ENCODE measurements at places on chromosomes 1 and 21.

DNA sequence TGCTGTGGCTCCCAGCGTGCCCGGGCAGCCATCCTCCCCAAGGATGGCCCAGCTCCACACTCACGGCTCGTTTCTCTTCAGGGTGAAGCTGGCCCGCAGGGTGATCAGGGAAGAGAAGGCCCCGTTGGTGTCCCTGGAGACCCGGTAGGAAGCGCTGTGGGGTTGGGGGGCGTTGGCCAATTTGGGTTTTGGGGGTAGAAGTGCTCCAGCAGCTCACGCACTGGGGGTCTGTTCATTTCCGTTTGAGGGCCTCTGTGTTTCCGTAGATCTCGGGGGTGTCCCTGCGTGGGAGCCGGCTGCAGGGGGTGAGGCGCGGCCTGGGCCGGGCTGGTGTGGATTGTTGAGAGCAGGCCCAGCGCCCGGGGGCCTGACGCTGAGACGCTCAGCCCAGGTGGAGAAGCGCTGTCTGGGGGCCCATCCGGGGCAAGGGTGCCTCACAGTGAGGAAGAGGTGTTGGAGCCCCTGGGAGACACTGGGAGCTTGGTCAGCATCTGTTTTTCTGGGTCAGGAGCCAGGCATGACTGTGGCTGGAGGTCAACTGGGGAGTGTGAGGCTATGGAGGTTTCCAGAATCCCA, 12.6 kb downstream of the COL6A1 start:
- DNase-seq = no peak

- DNase-seq = no peak
These were observed 51.6 kb downstream of the SLC30A10 start for GRCh38 chr1:219876798-219877209.

DNA sequence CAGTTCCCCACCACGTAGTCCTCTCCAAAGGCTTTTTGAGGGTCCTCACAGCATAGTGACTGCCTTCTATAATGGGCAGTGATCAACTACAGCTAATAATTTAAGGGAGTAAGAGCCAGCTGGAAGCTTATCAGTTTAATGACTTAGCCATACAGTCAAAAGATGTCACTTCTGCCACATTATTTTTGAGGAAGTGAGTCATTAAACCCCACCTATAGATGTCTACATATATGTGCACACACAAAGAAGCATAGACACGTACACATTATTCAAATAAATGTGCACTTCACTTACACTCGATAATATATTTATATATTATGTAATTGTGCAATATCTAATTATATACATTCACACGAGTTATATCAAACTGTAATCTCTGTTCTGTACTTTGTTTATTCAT, 1704.7 kb downstream of the KCNT2 start:
- DNase-seq = no peak

DNA sequence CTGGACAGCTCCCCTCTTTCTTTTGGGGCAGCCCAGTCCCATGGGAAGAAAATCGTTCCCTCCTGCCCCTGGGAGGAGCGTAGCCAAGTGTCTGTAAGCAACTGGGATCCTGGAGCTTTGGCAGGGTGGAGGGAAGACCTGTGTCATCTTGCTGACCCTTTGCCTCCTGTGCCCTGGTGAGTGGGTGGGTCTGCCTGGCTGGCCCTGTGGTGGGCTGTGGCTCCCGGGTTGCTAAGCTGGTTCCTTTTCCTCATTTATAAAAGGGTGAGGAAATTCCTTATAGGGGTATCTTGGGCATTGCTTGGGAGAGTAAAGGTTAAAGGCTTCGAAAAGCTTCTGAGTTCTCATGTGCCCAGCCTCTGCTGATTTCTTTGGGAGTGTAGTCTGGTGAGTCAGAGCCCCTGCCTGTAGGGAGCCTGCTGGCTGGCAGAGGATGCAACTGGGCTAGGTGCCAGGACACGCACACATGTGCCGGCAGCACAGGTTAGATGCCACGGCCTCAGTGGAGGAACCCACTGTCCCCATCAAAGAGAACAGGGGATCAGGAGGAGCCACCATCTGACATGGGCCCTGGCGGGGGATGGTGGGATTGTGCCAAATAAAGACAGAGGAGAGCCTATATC, 85.2 kb downstream of the ARHGEF10L start:
- DNase-seq = no peak

DNA sequence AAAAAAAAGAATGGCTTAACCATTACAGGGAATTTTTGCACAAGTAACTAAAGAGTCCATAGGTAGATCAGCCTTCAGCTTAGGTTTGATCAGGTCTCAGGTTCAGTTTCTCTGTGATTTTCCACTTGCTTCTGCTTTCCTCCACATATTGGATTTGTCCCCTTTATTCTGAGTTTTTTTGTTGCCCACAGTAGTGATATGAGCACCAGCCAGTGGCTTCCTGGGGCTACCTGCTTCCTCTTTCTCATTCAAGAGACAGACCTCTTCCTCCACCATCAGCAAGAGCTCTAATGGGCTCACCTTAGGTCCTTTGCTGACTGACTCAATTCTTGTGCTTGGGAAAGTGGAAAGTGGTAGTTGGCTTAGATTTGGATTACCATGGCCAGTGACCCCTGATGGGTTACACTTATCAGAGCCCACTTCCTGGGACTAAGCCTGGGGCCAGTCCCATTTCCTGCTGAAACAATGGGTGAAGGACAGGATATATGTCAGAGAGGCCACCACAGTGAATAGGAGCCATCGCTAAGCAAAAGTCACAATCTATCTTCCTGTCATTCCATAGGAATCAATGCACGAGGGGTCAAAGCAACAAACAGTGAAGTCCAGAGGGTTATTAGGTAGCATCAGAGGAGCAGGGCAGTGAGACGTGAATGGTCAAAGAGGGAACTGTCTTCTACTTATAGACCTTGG, 12.8 kb upstream of the PLA2G2E start:
- DNase-seq = no peak

DNA sequence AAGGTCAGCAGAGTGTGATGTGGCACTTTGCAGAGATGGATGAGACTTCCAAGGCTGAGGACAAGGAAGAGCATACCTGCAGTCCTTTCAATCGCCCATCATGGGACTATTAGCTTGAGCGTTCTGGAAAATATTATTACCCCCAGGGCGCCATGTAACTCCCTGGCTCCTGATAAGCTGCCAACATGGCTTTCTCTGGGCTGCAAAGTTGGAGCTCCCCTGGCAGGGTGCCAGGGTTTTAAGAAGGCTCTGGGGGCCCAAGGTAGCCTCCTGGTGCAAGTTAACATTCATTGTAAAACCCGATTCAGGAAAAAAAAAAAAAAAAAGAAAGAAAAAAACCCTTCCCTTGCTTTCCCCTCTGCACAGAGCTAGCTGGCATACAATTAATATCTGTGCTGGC, 196.7 kb downstream of the PBX1 start:
- no peak for DNase-seq

- DNase-seq = no peak
These were observed 67.6 kb downstream of the USP24 start for GRCh38 chr1:55147524-55147923.

DNA sequence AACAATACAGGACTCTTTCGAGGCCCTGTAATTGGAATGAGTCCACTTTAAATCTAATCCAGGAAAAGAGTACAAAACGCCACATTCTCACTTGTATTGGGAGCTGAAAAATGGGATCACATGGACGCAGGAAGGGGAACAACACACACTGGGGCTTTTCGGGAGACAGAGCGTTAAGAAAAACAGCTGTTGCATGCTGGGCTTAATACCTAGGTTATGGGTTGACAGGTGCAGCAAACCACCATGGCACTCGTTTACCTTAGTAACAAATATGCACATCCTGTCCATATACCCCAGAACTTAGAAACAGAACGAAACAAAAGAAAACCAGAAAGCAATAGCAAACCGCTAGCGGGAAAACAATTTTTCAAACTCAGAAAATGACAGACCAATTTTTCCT, 1532.7 kb upstream of the TPTE start:
- DNase-seq = no peak

DNA sequence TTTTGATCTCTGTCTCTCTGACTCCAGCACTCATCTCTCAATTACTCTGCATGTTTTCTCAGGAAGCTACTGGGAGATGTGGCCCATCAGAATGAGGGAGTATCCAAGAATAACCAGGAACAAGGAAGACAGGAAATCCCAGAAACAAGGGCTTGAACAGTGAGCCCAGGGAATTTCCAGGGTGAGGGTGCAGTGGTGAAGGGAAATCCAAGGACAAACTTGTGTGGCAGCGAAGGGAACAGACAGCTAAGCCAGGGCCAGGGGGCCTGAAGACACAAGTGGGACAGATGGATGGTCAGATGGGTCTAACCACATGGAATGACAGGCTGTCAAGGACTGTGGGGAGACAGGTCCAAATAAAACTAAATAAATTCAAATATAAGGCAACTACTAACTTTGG, 121.8 kb upstream of the ERRFI1 start:
- no peak for DNase-seq

GRCh38 chr1:43973981-43974442, 748 bp upstream of the ATP6V0B start:
- no peak for DNase-seq

GRCh38 chr1:209996348-209996747, 58.3 kb downstream of the SYT14 start:
- no peak for DNase-seq

GRCh38 chr1:23591460-23592208, 32.3 kb upstream of the ID3 start:
- DNase-seq = peak; percentile 73

- DNase-seq = no peak
These were observed 204.8 kb upstream of the FGGY start for GRCh38 chr1:59092126-59092525.

DNA sequence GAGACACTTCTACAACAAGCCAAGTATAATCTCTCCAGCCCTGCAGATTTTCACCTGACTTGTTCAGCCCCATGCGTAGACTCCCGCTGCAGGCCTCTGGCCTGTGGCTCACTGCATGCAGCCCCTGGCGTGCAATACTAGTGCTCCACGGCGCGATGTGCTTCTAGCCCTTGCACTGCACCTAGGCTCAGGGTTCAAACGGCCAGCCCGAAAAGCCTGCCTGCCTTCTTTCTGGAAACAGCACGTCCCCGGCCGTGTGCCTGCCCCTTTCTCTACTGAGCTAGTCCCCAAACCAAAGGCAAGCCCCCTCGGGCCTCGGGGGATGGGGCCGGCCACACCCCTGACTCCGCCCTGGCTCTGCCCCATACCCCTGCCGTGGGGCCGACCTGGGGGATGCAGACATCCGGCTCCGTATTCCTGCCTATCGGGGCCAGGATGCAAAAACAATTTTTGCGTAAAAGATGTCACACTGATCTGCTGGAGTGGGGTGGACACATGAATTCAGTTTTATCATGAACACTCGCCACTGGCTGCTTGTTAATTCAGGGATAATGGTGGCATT, 26.3 kb upstream of the TRAPPC10 start:
- DNase-seq = no peak

GRCh38 chr1:211896958-211897357, 66.4 kb upstream of the LPGAT1 start:
- DNase-seq = no peak

DNA sequence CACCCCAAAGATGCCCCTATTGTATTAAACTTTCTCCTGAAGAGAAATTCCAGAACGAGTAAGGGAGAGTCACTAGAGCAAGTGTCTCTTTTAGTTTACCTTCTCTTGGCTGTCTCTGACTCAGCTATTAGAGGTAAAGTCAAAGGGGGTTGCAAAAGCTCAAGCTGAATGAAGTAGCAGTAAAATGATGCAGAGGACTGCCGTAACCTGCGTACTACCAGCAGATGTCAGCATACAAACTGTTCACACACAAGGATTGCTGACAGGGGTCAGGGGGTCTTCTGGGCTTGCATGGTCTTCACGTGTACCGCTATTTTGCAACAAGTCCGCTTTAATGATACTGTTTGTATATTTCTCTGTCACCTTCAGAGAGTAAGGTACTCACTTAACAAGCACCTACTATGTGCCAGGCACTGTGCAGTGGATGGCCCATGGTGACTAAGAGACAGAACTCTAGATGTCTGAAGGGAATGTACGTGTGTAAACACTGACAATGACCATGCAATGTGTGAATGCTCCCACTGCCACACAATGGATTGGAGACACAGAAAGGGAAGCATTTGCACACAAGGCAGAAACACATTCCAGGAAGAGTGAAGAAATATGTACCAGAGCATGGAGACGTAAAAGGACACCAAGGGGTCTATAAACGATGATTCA, 34.9 kb downstream of the CHML start:
- DNase-seq = no peak

- no peak for DNase-seq
These were observed 4.2 kb downstream of the RERE start for GRCh38 chr1:8813016-8813763.

- DNase-seq = no peak
These were observed 3.0 kb downstream of the OLFML3 start for GRCh38 chr1:113981962-113982931.

DNA sequence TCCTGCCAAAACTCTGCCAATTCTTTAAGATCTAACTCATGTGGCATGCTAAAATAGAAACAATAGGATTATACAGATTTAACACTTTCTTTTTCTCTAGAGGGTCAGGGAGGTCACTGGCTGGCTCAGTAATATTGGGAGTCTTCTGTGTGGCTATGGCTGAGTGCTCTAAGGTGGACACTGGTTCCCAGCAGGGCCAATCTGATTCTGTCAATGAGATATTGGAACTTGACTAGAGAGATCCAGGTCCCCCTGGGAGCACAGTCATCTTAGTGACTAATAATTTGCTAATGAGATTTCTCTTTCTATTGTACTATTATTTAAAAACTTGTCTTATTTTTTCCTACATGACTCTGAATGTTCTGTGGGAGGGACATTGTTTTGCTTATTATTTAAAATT, 69.1 kb upstream of the ZP4 start:
- no peak for DNase-seq

DNA sequence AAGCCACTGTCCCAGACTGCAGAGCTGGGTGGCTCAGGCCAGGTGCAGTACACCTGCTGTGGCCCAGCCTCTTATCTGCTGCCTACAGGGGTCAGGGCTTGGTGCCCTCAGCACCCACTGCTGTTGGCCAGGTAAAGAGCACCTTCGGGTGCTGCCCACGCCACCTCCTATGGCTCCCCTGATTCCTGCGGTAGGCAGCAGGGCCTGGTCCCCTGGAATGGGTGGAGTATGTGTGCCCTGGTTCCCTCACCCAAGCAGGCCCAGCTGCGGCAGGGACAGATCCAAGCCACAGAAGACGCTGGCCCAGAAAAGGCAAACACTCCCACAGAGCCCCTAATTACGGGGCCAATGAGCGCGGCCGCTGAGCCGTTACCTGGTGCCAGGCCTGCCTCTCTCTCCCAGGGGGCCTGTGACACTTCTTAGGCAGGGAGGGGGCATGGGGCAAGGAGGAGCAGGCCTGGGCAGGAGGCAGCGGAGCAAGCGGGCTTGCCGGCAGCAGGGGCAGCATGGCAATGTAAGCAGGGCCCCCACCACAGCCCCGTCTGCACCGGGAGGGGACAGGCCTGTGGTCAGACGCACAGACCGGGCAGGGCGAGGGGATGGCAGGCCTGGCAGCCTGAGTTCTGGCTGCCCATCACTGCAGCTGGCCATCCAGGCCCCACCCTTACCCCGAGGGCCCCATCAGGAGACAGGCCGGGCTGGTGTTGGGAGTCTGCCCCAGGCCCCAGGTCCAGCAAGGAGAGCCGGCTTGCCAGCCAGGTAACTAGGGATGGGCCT, 19.0 kb downstream of the ESPN start:
- DNase-seq = no peak

Measured in T-helper 2 cell treated with Interferon-gamma antibody and Interleukin-4, amounts not matched to agents 5 μg/mL and 100 μg/mL, for 36 hours (primary cell).